ENCODE measurements at places on chromosomes 12 and 14.

- DNase-seq, result no peak
These were observed 233.6 kb upstream of the ARHGAP5 start for GRCh38 chr14:31843361-31844091.

GRCh38 chr12:46660719-46661109 lies 165.1 kb downstream of the SLC38A4 start:
- DNase-seq, result no peak

- no peak for DNase-seq
These were observed 53.8 kb upstream of the USP44 start for GRCh38 chr12:95605087-95605486.

- DNase-seq, result no peak
These were observed 499.2 kb upstream of the ATP2B1 start for GRCh38 chr12:90207799-90208198.

- no peak for DNase-seq
These were observed 13.9 kb upstream of the ATP2A2 start for GRCh38 chr12:110266980-110267620.

DNA sequence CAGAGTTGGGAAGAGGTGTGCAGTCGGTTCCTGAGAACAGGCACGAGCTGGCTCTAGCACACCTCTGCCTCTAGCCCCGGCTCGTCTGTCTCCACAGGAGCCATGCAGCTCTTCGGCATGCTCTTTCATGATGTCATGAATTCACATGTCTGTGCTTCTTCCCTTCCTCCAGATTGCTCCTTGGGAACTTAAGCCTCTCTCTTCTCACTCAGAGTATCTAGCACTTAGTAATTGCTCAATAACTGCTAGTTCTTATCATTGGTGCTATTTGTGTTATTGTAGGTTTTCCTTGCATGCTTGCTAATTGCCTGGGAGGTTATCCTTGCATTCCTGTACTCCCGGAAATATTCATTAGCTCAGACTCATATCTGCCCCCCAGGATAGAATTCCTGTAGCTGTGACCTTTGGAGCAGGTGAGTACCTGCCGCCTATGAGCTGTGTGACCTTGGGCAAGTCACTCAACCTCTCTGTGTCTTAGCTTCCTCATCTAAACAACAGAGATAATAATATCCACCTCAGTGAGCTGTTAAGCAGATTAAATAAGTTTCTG lies 19.5 kb downstream of the FAM181A start:
- DNase-seq, result no peak

DNA sequence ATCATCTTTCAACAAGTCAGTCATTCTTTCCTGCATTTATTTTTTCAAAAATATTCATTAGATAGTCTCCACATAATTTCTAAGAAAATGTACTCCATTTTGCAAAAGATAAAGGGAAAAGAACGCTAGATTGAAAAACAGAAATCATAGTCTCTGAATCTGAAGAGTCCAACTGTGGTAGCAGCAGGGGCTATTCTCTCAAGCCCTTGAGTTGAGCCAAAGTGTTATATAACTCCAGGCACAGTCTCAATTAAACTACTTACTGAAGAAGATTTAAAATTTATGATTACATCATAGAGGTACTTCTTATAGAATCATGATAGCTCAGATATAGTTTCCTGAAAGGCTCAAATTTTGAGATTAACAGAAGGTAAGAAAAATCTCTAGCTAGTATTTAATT lies 5.8 kb downstream of the LDHB start:
- DNase-seq, result no peak

GRCh38 chr12:120438495-120439198 lies 734 bp downstream of the COX6A1 start:
- no peak for DNase-seq

- no peak for DNase-seq
These were observed 94.3 kb downstream of the LRRC74A start for GRCh38 chr14:76920331-76921087.

Data from dorsolateral prefrontal cortex (tissue), 122 donors.